ENCODE measurements at places on chromosomes 12 and 14. TPM values are rescaled to one million over a fixed set of nuclear protein-coding genes. Genes with fewer than 3 reads are reported as not detected.

Gene SDS
- total RNA-seq, result not detected

Gene TMEM132C
- not detected for total RNA-seq

Gene ST8SIA1
- 1.7 TPM for total RNA-seq

Gene KRT82
- not detected for total RNA-seq

Gene ANAPC7
- total RNA-seq, result 40.0 TPM

Gene ARG2
- total RNA-seq, result 16.0 TPM

GRCh38 chr12:79486154-79486553 lies 204.6 kb downstream of the PAWR start:
- DNase-seq, result no peak

- DNase-seq, result peak; percentile 50
Measured at GRCh38 chr12:19846574-19846973, 407.3 kb downstream of the AEBP2 start.

- no peak for DNase-seq
Measured at GRCh38 chr12:39476121-39476520, 33.2 kb upstream of the KIF21A start.

DNA sequence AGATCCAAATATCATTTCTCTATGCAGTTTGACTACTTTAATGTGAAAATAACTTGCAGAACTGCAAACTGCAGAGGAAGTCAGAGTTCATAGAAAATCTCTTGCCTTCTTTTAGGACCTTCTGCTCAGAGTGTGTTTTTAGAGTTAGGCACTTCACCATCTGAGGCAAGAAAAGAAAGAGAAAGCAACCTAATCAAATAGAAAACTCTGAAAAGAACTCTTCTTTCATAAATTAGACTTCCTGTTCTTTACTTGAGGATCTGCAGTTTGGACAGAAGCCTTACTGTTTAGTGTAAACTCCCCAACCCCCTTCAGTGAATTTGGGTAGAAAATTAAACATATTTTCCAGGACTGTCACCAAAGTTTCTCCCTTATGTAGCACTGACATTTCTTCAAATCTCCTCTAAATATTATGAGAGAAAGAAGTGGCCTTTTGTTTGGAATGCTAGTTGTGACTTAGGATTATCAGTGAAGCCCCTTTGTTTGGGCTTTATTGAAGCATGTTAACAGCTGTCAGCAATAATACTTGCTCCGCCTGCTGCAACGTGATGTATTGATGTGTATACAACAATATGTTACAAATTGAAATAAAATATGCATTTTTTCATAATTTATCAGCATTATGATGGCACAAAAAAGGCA lies 99.5 kb downstream of the PDZRN4 start:
- peak; percentile 15 for DNase-seq

DNA sequence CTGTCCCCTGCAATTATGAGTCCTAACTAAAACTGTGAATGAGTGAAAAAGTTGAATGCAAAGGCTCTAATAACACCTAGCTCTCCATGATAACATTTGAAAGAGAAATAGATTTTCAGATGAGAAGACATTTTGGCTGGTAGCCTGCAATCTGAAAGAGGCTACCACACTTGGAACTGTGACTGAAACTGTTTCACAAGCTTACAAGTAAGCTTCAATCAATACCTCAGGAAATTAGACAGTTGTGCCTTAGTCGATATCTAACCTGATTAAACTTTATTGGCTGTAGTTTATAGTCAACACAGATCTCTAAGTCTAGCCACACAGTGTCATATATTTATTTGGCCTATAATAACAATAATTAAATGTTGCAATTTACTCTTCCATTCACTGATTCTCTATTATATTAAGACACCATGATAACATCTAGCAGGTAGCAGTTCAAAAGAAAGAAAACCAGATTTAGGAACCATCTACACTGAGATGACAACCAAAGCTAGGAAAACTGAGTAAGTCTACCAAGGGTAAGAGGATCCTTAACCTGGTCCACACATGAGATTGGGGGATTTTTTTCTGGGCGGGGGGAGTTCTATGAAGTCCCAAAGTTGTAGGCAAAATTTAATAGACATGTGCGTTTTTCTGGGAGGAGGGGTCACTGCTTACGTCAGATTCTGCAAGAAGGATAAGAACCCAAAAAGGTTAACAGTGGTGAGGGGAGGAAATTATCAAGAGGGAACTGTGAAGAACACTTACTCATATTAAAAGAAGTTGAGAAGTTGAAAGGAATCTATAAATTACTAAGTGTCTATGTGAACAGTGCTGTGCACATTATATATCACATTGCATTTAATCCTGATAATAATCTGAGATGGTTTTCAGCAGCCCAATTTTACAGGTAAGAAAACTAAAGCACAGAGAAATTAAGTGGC lies 65.8 kb downstream of the NUMB start:
- no peak for DNase-seq

GRCh38 chr12:120100630-120101029 lies 15.9 kb downstream of the RAB35 start:
- no peak for DNase-seq

DNA sequence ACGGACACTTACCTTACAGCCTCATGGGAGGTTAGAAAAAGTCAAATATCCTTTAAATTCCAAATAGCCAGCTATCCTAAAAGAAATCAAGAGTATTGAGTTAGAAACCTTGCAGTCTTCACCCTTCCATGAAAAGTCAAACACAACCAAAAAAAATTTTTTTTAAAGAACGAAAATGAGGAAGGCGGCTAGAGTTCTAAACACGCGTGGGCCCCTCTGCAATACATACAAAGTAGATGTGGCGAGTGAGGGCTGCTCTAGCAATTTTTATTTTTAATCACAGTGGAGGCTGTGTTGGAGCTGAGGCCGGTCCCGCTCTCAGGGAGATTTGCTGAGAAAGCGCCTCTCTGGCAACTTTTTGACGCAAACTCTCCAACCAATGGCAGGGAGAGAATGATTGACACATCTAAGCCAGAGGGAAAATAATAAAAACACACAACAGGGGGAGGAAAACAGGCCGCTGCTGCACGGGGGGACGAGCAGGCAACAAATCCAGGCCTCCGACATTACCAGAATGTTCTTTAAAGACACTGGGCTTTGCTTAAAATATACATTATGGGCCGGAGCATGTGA lies at the start of gene OTX2:
TSS of gene OTX2 (minus strand) at position 333 of the 573 bp plus-strand sequence. CDS start 5,023 bp downstream, outside the sequence.
- no peak for DNase-seq

DNA sequence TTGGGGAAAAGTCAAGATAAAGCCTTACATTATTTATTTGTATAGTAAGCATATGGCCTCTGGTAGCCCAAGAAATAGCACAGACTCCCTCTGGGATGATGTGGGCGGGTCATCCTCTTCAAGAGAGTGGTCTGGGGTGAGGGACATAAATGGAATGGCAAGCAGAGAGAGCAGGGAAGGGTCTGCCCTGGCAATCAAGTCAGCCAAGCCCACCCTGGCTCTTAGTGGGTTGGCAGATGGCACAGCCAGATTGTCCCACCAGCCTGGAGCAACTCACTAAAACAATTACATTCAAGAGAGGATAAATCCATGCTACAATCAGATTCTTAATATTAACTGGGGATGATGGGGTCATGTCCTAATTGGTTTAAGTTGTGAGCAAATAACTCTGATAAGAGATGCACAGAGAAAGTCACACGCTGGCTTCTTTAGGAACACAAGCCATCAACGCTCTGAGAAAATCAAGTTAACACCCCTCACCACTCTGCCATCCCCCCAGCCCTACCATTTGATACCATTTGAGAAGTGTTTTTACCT lies 2.8 kb upstream of the PELI2 start:
- no peak for DNase-seq

GRCh38 chr14:89649451-89650075 lies 232.5 kb upstream of the FOXN3 start:
- DNase-seq, result no peak

- no peak for DNase-seq
Measured at GRCh38 chr14:84584511-84584910, 945.4 kb upstream of the FLRT2 start.
